ENCODE measurements at places on chromosomes 11 and 22.

GRCh38 chr11:6022956-6023355 lies 7.6 kb downstream of the OR56A1 start:
- no peak for DNase-seq

- DNase-seq = no peak
Measured at GRCh38 chr11:134756811-134757540, 344.9 kb upstream of the B3GAT1 start.

GRCh38 chr11:68142028-68142412 lies 20.8 kb upstream of the CHKA start:
- no peak for DNase-seq

DNA sequence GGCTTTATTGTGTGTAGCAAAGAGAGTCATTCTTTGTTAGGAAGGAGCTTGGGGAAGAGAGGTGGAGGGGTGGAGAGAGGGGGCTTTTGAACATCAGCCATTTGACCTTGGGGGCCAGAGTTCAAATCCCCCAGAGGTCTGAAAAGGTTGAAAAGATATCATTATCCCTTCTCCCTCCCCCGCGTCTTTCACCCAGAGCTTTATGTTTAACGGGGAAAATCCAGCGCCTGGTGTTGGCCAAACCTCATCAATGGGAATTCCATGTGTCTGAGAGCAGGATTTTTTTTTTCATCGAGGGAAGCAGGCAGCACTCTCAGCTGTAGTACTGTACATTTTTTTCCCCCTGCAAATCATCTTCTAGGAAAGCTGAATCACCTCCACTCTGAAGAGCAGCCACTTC lies 122.4 kb upstream of the HSD17B12 start:
- DNase-seq = no peak

DNA sequence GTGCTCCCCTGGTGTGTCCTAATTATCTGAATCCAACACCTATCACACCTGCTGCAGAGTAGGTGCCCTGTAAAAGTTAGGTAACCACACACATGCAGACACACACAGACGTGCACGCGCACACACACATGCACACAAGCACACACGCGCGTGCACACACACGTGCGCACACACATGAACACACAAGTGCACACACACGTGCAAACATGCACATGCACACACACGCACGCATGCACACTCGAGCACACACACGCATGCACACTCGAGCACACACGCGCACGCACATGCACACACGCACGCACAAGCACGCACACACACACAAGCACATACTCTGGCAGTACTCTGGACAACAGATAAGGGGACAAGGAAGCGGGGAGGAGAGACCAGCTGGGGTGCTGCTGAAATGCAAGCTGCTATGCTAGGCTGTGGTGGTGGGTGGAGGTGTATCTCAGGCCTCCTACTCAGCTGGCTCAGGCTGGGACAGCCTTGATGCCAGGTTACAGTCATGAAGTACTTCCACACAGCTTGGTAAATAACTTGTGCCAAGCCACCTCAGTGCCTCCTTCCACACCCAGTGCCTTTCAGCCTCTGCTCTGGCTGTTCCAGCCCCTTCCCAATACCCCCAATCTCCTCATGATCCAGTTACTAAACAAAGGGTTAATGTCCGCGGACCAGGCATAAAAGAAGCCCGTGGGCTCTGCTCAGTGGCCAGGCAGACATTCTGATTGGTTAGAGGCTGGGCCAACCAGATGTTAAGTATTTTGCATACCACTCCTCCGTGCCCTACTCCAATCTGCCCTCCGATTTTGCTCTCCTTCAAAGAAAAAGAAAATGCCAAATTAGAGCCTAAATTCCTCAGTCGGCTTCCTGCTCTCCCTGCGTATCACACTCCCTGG lies 374.1 kb downstream of the TENM4 start:
- DNase-seq = no peak

- no peak for DNase-seq
Measured at GRCh38 chr11:94873916-94874540, 99.3 kb downstream of the CWC15 start.

GRCh38 chr11:134390706-134391569 lies 21.1 kb downstream of the B3GAT1 start:
- DNase-seq = no peak

DNA sequence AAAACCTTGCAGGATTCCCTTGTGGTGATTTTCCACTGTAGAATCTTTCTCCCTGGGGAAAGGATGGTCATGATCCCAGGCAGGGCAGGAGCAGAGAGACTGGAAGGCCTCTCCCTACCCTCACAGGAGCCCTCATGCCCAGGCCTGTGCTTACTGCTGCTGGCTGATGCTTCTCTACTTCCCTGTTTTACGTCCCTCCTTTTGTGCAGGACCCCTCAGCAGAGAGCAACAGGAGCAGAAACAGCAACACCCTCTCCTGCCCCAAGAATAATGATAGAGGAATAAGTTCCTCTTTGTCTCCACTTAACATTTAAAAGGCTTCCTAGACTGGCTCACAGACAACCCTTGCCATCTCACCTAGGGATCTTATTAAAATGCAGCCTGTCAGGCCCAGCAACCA lies 3.6 kb downstream of the ISX start:
- DNase-seq = no peak

- no peak for DNase-seq
Measured at GRCh38 chr11:128053981-128054931, 533.1 kb downstream of the ETS1 start.

Data from NCI-H1436 treated with DMSO at 0.1 percent for 48 hours (cell line).